GM13977 (cell line): ENCODE measurements at places on chromosomes 5 and 9.

GRCh38 chr5:103505581-103506305, 56.8 kb downstream of the NUDT12 start:
- no peak for DNase-seq

DNA sequence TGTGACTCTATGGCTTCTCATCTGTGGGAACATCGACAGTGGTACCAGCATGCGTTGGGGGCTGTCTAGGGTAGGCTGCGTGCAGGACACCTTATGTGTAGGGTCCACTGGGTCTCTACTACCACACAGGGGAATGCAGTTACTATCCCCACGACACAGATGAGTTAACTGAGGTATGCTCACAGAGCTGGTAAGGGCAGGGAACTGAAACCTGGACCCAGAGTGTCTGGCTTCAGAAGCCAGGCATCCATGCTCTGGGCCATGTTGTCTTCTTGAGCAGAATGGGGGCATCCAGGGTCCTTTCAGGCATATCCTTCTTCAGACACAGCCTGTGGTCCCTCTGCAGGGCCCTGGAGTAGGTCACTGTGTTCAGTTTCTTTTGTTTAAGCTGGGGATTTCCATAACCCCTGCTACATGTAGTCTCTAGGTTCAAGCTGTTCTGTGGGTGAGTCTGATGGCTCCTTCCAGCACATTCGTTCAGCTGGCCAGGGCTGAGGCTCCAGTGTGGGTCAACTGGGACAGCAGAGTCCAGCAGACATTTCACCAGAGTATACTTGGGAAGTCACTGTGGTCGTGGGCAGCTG, 148.8 kb downstream of the GADD45G start:
- DNase-seq, result peak; percentile 61

- no peak for DNase-seq
Measured at GRCh38 chr9:88976890-88977257, 14.4 kb upstream of the S1PR3 start.

GRCh38 chr5:135120951-135121350, 86.9 kb upstream of the PITX1 start:
- DNase-seq, result no peak

DNA sequence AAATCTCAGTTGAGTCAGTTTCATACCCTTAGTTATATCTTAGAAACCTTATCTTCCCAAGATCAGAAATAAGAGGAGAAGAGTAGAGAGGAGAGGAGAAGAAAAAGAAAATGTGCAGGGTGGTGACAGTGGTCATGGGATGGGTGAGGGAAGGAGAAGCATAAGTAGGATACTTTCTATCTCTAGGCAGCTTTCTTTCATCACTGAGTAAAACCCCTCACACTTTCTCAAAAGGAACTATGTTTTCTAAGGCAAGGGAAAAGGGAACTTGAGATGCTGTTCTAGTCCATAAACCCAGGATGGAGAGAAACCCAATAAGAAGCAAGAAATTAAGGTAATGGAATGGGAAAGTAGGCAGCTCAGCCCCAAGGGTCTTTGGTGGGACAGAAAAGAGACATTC, 225.3 kb downstream of the MCTP1 start:
- DNase-seq, result no peak
